A549 treated with CpdA at 1 μM for 4 hours (cell line): ENCODE measurements at places on chromosomes 7 and 10. TPM values are rescaled to one million over a fixed set of nuclear protein-coding genes. Genes with fewer than 3 reads are reported as not detected.

TAC1 gene
- total RNA-seq: 0.30 TPM in 1 of 5 replicates, not detected in the others

PALD1 gene
- 5.5 to 7.8 TPM (median 6.9 TPM) in 5 replicates for total RNA-seq

RPEL1 gene
- total RNA-seq: 0.06 TPM in 1 of 5 replicates, not detected in the others

INA gene
- 22.8 to 32.7 TPM (median 26.1 TPM) in 5 replicates for total RNA-seq

ITGA8 gene
- total RNA-seq: not detected in 5 replicates
